ENCODE measurements at places on chromosomes 5 and 9.

DNA sequence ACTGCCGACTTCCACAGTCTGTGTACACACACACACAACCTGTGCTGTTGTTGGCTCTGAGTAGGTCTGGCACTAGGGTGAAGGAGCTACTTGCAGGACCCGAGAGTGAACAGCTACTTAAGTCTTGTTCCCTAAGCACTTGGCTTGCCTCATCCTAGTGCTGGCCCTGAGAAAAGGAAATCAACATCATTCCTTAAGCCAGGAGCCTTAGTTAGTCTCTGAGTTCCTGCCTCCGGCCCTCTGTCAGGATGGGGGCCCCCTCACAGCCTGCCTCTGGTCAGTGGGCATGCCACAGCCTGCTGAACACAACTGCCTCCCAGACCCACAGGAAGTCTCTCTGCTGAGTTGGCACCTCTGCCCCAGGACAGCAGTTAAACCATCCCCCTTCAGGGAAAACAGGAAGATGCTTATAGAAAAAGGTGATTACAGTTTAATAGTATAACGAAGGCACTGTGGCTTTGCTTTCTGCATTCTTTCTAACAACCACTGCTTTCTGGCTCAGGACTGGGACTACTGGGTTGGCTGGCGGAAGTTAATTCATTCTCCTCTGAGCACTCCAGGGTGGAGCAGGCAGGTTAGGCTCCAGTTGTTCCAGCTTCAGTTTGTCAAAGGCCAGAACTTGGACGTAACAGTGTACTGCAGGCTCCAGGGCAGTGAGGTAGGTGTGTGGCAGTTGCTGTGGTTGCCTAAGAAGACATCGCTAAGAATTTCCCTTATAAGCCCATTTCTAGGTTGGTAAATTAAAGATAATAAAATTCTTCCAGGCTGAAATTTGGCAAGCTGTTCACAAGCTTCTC lies 2.8 kb downstream of the MAMDC2 start:
- no peak for DNase-seq

- DNase-seq: no peak
Observed at GRCh38 chr5:141641634-141642267, 5.0 kb downstream of the RELL2 start.

GRCh38 chr9:133103183-133103986 lies 17.7 kb downstream of the RALGDS start:
- peak; percentile 31 for DNase-seq

GRCh38 chr5:91128604-91129003 lies 254.5 kb downstream of the ARRDC3 start:
- no peak for DNase-seq

- no peak for DNase-seq
Observed at GRCh38 chr9:129490583-129491486, 130.1 kb downstream of the C9orf50 start.

DNA sequence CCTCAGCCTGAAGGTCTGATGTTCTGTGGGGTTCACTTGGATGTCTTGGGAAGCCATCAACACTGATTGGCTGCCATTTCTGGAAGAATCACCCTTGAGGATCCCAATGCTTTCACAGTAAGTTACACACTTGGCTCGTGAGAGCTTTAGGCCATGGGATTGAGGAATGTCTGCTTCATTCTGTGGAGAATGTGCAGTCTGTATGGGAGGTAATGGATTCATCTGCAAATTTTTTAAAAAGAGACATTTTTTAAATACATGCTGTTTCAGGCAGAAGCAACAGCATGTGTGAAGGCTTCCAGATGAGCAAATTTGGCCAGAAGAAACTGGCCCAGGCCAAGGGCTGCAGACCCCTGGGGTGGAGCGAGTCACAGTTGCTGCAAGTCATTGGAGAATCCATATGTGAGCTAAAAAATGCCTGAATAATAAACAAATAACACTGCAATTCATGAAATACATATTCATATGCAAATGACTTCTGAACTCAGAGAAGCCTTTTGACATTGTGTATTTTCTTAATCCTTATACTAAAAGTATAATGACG lies 146.3 kb upstream of the RASEF start:
- DNase-seq: no peak

GRCh38 chr5:132653716-132654115 lies 4.3 kb upstream of the IL13 start:
- DNase-seq: no peak

GRCh38 chr9:68533678-68534077 lies 7.0 kb downstream of the TMEM252 start:
- DNase-seq: no peak
